Esophagus squamous epithelium (tissue), 5 donors: ENCODE measurements at places on chromosomes 1 and 21. TPM values are rescaled to one million over a fixed set of nuclear protein-coding genes. Genes with fewer than 3 reads are reported as not detected.

ESRRG gene
- total RNA-seq: 0.32 TPM

CNTN2 gene
- total RNA-seq: 0.19 TPM

- no peak within 1 kb of the TSS for H3K27ac ChIP-seq
- no peaks in the 10 kb centered on the region for H3K4me1 ChIP-seq
- H3K4me3 ChIP-seq: no peak within 1 kb of the TSS
- no peaks in the 10 kb centered on the region for H3K36me3 ChIP-seq
These were observed at the start of gene PRAMEF12 for GRCh38 chr1:12773438-12773837. Gene PRAMEF12 (plus strand): TSS chr1:12773738. CDS start chr1:12774868, 1,130 bp downstream.

GRCh38 chr1:41874903-41875411 is 43.8 kb downstream of the HIVEP3 start:
- DNase-seq: no peak
- no peak overlapping the region for H3K4me3 ChIP-seq
- H3K4me1 ChIP-seq: no peaks in the 10 kb centered on the region
- H3K27ac ChIP-seq: no peak overlapping the region
- no peaks in the 10 kb centered on the region for H3K36me3 ChIP-seq
- H3K27me3 ChIP-seq: no peaks in the 10 kb centered on the region

DNA sequence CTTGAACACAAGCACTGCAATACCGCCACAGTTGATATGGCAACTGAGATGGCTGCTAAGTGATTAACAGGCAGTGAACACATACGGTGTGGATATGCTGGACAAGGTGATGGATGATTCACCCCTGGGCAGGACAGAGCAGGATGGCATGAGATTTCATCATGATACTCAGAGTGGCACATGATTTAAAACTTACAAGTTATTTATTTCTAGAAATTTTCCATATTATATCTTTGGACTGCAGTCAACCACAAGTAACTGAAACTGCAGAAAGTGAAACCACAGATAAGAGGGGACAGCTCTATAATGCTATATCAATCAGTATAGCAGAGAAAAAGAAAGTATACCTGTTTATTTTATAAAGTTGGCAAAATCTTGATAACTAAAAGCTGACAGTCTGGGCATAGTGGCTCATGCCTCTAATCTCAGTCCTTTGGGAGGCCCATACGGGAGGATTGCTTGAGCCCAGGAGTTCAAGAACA is 47.9 kb downstream of the PHACTR4 start:
- H3K27me3 ChIP-seq: no peaks in the 10 kb centered on the region
- peak overlapping the region; percentile 84 for H3K27ac ChIP-seq
- H3K4me3 ChIP-seq: peak overlapping the region; percentile 11
- DNase-seq: no peak

DNA sequence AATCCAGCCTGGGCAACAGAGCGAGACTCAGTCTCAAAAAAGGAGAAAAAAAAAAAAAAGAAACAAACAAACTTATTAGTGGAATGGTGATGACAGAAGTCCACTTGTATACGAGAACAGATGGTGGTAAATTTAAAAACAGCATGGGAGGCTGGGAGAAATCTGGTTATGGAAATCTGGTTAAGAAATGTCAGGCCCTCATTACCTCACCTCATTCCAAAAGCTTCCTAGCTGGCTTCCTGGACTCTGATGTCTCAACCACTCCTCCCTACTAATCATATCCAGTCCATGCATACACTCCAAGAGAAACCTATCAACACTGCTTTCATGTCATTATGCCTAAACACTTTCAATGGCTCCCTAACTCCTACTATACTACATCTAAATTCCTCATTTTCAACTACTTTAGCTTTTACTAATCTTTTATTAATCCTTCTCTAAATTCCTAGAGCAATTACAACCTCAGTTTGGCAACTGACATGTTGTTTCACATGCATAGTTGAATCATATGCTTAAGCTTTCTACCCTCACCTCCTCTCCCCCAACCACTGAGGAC is 52.9 kb downstream of the FOXJ3 start:
- H3K36me3 ChIP-seq: no peaks in the 10 kb centered on the region
- no peak for DNase-seq
- H3K27ac ChIP-seq: no peak overlapping the region
- H3K4me3 ChIP-seq: no peak overlapping the region
- H3K27me3 ChIP-seq: no peaks in the 10 kb centered on the region
- H3K4me1 ChIP-seq: no peaks in the 10 kb centered on the region

DNA sequence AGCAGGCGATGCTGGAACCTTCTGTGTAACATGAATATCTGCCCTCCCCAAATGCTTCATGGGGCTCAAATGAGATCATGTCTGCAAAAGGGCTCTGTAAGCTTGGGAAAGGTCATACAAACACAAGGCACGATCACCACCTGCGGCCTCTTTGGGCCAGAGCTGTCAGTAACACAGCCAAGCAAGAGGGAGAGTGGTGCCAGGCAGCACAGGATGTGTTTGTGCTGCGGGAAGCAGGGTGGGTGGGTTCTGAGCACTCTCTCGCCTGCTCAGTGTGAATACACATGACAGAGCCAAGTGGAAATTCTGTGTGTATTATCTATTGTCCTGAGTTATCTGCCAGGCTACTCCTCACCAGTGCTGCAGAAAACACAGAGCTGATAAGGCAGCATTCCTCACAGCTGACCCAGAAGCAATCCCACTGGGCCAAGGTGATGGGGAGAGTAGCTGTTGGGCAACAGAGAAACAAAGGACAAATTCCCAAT is 101.2 kb downstream of the LAMC2 start:
- no peak overlapping the region for H3K4me3 ChIP-seq
- no peak for DNase-seq
- H3K27me3 ChIP-seq: no peaks in the 10 kb centered on the region
- peaks cover 7% of the 10 kb centered on the region for H3K4me1 ChIP-seq
- no peaks in the 10 kb centered on the region for H3K36me3 ChIP-seq
- peak overlapping the region; percentile 46 for H3K27ac ChIP-seq

- H3K27ac ChIP-seq: no peak overlapping the region
- H3K4me1 ChIP-seq: peaks cover 8% of the 10 kb centered on the region
- no peaks in the 10 kb centered on the region for H3K27me3 ChIP-seq
These were observed 11.6 kb upstream of the TFF1 start for GRCh38 chr21:42377951-42378340.

GRCh38 chr1:119602169-119602568 is 45.9 kb downstream of the ZNF697 start:
- H3K27me3 ChIP-seq: no peaks in the 10 kb centered on the region
- no peaks in the 10 kb centered on the region for H3K36me3 ChIP-seq
- no peak overlapping the region for H3K27ac ChIP-seq
- H3K4me3 ChIP-seq: no peak overlapping the region
- DNase-seq: no peak
- H3K4me1 ChIP-seq: peaks cover 5% of the 10 kb centered on the region

- H3K27me3 ChIP-seq: no peaks in the 10 kb centered on the region
- H3K4me3 ChIP-seq: no peak overlapping the region
- no peak overlapping the region for H3K27ac ChIP-seq
- H3K4me1 ChIP-seq: peaks cover 5% of the 10 kb centered on the region
These were observed 29.3 kb downstream of the NIBAN1 start for GRCh38 chr1:184945029-184945428.

DNA sequence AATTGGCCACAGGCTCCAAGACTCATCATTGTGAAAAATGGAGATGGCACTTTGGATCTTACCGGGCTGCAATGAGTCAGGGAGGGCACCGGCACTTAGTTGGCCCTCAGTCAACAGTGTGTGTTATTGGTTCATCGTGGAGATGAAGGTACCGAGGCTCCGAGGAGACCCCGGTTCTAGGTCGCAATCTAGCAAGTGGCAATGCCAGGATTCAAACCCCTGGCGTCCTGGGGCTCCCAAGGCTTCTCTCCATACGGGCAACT is 49.0 kb upstream of the ACOT11 start:
- DNase-seq: no peak
- no peaks in the 10 kb centered on the region for H3K36me3 ChIP-seq
- peak overlapping the region; percentile 61 for H3K4me3 ChIP-seq
- H3K27me3 ChIP-seq: peaks cover 54% of the 10 kb centered on the region
- H3K27ac ChIP-seq: no peak overlapping the region

- peak overlapping the region; percentile 79 for H3K27ac ChIP-seq
- no peaks in the 10 kb centered on the region for H3K36me3 ChIP-seq
- H3K27me3 ChIP-seq: no peaks in the 10 kb centered on the region
- no peak overlapping the region for H3K4me3 ChIP-seq
- DNase-seq: no peak
- peaks cover 64% of the 10 kb centered on the region for H3K4me1 ChIP-seq
These were observed 24.6 kb downstream of the TEX35 start for GRCh38 chr1:178537382-178538090.

GRCh38 chr1:104402178-104402577 is 652.5 kb downstream of the AMY1C start:
- no peaks in the 10 kb centered on the region for H3K27me3 ChIP-seq
- DNase-seq: no peak
- H3K4me3 ChIP-seq: no peak overlapping the region
- no peak overlapping the region for H3K27ac ChIP-seq
- no peaks in the 10 kb centered on the region for H3K4me1 ChIP-seq

DNA sequence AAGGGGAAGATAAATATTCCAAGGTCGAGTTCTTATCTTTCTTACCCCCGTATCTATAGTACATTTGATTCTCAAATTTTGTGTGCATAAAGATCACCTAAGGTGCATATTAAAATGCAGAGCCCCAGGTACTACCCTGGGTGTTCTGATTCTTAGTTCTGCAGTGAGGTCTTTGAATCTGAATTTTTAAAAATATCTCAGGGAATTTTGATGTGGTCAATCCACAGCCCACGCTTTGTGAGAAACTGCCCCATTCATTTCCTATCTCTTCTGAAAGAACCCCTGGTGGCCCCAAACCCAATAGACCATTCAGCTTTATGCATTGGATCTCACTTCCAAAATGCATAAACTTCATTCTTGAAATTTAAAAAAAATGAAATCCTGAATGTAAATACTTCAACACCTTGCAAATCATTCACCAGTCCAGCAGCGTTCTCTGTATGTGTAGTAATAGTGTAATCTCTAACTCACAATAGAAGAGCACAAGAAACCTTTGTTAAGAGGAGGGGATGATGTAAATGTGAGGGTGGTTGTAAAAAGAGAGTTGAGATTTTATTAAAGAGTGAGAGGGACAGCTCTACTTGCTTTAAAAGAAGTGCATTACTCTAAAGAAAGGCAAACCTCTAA is 108.8 kb upstream of the ZP4 start:
- no peak overlapping the region for H3K27ac ChIP-seq
- H3K36me3 ChIP-seq: no peaks in the 10 kb centered on the region
- no peak overlapping the region for H3K4me3 ChIP-seq
- no peaks in the 10 kb centered on the region for H3K4me1 ChIP-seq
- no peak for DNase-seq
- H3K27me3 ChIP-seq: no peaks in the 10 kb centered on the region
